ENCODE measurements at places on chromosomes 11 and 22. TPM values are rescaled to one million over a fixed set of nuclear protein-coding genes. Genes with fewer than 3 reads are reported as not detected.

The DDTL gene
- 1.3 TPM for total RNA-seq

The MPZL2 gene
- total RNA-seq = 25.8 TPM

The APOC3 gene
- not detected for total RNA-seq

The NXPE2 gene
- not detected for total RNA-seq

The GDPD4 gene
- not detected for total RNA-seq

The PATE2 gene
- total RNA-seq = 0.19 TPM

The NOL12 gene
- total RNA-seq = 21.0 TPM

The OR51E2 gene
- not detected for total RNA-seq

The RBM14 gene
- 46.0 TPM for total RNA-seq

The LRRC10B gene
- total RNA-seq = not detected

The A4GALT gene
- 36.3 TPM for total RNA-seq

The CHORDC1 gene
- total RNA-seq = 20.3 TPM

The NECTIN1 gene
- 10.5 TPM for total RNA-seq

The WNT11 gene
- total RNA-seq = not detected

Measured in vein endothelial cell (primary cell).